ENCODE measurements at places on chromosomes 2 and 18.

DNA sequence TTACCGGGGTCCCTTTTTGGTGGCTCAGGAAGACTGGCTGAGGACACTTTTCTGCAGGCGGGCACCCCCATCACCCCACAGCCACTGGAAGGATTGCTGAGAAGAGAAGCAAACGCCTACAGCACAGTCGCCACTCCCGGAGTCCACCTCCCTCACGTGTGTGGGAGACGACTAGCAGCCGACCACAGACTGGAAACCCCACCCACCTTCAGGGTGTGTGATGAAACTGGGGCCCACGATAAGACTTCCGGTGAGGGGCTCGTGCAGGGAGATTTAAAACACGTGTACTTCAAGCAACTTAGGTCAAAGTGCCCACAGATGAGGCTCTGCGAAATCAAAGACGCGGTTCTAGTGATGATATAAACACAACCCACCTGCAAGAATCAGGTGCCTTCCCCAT lies 26.3 kb downstream of the MBP start:
- DNase-seq, result no peak

- no peak for DNase-seq
Measured at GRCh38 chr2:125564471-125564870, 1091.5 kb upstream of the GYPC start.

DNA sequence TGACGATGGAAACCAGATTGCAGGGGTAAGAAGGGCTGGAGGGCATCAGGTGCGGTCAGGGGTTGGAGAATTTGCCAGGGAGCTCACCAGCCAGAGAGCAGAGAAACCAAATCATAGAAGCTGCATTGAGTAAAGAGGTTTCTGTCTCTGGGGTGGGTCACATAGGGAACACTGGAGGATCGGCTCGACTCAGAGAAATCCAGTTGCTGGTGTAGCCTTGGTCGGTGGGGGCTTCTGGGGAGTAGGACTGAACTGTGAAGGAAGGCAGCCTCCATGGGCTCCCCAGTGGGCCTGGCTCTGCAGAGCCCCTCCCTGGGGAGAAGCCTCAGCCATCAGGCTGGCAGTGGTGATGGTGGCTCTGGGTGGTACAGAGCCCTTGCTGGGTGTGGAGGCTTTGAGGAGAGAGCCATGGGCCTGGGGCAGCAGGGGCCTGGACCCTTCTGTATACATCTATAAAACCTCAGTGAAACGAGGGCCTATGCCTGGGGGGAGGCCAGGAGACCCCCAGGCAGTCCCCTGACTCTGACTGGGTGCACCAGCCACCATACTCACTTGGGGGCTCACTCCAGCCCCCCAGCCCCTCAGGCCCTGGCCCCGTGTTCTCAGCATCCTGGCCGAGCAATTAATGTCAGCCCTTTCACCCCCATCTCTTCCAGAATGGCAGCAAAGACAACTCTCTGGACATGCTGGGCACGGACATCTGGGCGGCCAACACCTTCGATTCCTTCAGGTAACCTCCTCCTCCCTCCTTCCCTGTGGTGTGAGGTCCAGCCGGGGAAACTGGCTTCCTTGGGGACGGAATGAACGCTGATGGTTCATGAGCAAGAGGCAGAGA lies 124.5 kb downstream of the CTIF start:
- DNase-seq, result no peak

DNA sequence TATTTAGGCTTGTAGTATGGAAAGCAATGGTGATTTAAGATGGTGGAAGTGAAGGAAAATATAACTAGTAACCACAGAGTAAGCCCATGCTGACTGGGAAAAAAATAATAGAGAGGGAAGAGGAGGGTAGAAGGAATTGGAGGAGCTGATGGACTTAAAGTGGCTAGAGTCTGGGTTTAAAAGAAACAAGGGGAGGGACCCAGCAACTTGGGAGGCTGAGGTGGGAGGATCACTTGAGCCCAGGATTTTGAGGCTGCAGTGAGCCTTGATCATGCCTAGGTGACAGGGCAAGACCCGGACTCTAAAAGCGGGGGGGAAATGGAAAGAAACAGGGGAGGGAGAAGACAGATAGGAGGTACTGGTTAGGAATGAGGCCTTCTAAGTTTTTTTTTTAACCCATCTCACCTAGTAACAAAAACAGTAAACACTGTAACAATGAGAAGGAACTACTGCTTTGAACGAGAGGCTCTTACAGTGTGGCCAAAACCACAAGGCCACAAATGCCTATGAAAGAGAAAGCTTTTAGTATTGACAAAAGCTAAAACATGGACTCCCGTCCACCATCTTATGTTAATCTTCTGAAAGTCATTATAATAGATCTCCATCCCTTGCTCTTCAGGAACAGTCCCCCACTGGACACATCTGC lies 26.6 kb downstream of the METTL8 start:
- DNase-seq, result no peak

- DNase-seq, result no peak
Measured at GRCh38 chr2:58120626-58121229, 74.1 kb downstream of the VRK2 start.

DNA sequence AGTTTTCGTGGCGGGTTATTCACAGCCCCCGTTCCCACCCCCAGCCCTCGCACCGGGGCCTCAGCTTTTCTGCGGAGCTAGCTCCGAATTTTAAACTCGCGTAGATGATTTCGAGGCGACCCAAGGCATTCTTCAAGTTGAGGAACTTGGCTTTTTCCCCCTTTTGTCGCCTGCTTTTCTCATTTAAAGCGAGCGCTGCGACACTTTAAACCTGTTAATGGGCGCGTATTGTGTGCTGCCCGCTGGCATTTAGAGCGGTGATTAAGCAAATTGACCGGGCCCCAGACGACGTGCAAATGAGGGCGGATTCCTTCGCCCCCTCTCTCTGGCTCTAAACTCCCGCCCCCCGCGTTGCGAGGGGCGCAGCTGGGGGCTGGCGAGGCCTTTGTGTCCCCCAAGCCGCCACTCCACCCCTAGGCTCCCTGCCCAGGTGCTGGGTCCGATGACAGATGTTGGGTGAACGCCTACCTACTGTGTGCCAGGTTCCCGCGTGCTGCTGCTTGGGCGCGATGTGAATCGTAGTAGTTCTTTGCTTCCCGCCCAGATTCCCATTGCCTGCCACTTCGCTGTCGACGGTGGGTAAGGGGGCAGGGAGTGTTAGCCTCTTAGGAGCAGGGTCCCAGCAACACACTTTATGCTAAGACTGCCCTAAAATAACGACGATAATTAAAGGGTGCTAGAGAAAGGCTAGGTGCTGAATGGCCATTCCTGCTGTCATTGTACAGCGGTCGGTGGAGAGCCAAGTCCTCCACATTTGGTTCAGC lies 1.9 kb downstream of the TCF7L1 start:
- DNase-seq, result no peak

DNA sequence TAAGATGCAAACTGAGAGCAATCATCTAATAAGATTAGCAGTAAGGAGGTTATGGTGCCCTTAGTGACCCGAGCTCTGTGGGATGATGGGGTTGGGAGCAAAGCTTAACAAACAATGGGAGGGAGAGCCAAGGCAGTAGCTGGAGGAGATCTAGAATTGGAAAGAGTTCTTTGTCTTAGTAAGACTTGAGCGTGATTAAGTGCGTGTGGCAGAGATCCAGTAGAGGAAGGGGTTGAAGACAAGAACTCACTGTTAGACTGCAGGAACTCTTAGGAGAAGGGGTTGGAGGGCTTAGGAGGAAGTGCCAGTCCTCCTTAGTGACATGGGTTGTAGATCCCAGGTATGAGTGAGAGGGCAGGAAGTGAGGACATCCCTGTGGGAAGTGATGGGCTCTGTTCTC lies 184.7 kb downstream of the GFPT1 start:
- no peak for DNase-seq

GRCh38 chr18:32730620-32731091 lies 42.2 kb downstream of the KLHL14 start:
- DNase-seq, result peak; percentile 8

DNA sequence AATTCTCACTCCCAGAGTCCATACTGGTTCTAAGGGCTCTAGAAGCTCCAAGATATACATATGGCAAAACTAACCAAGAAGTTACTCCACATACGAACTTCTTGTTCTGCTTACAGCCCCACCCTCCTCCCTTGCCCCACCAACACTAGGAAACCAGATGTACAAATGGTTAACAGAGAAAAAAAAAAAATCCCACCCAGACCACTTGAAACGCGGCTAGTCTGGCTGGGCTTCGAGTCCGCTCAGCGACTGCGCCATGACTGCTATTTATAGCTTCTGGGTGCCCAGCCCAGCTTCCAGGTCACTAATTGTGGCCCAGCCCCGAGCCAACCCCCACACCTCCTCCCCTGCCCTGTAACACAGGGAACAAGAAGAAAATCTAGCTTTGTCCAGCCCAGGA lies 47.0 kb upstream of the IHH start:
- DNase-seq, result no peak

DNA sequence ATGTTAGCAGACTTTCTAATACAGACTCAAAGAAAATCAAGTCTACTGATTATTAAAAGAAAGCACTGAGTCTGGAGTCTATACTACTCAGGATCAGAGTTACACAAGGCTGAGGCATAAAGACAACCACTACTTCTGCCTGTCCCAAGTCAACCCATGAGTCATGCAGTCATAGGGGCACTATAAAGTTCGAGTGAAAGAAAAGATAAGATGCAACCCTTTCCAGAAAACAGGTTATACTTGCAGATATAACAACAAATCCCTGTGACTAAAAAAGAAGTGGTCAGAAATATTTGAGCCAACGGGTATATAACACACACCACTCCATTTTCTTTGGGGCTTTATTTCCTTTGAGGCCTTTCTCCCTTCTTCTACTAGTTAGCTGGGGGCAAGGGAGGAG lies 18.6 kb upstream of the SCRN3 start:
- DNase-seq, result no peak

Measured in fibroblast of skin of right quadriceps (primary cell).